ENCODE measurements at places on chromosomes 12 and 14.
A peak's percentile ranks its signal among the peaks of the same experiment; 100 is the strongest.

DNA sequence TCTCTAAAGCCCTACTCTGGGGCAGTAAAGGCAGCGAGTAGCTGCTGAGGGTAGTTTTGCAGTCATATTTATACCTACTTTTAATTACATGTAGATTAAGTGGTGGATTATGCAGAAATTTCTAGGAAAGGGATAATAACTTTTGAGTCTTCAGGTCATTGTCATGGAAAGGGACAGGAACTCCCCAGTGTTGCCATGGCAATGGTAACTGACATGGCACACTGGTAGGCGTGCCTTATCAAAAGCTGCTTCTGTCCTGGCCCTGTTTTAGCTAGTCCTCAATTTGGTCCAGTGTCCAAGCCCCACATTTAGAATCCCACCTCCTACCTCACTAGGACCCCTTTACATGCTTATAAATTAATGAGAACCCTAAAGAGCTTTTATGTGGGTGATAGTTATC, 303.1 kb downstream of the VRK1 start:
- ATAC-seq: no peak

DNA sequence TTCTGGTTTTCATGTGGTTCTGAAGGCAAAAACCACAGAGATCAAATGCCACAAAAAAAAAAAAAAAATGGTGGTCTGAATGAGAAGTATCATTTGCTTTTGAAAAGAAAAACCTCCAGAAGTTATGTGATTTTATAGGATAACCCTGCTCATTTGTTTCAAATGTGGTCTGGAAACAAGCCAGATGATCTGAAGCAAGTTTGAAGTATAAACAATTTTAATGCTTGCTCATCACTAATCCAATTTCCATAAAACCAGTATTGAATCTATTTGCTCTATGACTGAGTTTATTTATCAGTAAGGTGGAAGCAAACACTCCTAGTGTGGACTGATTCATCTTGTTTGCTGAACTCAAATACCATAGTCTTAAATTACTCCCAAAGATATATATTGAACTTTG, 407.3 kb upstream of the FLRT2 start:
- ATAC-seq: no peak

DNA sequence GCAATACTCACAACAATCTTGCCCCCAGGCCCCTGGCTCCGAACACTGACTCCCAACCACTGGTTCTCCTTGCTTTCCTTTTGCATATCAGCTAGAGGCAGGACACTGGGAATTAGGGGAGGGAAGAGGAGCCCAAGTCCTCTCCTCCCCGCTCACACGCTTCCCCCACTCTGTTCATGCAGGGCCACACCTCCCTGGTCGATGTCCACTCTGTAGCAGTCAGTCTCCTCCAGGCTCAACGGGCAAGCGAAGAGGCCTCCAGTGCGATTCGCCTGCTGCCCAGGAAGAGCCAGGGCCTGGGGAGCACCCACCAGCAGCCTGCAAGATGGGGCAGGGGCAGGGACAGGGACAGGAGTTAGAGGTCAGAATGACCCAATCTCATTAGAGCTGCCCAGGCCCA, 4.8 kb downstream of the ITGA7 start:
- no peak for ATAC-seq

DNA sequence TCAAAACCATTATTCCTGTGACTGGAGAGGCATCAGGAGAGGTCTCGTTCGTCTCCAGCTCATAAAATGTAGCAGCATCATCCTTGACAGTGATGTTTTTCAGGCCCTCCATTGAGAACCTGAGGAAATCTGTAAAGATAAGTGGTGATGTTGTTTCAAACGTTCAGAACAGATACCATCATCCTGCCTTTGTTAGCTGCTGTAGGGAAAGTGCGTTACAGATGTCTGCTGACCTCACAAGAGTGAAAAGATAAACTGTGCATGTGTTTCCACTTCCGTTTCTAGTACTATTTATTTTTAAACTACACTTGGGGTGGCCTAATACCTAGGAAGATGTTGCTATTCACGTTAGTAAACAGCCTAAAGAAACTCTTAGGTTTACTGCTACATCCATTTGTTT, 28.4 kb downstream of the BCL2L14 start:
- ATAC-seq: peak; percentile 43

DNA sequence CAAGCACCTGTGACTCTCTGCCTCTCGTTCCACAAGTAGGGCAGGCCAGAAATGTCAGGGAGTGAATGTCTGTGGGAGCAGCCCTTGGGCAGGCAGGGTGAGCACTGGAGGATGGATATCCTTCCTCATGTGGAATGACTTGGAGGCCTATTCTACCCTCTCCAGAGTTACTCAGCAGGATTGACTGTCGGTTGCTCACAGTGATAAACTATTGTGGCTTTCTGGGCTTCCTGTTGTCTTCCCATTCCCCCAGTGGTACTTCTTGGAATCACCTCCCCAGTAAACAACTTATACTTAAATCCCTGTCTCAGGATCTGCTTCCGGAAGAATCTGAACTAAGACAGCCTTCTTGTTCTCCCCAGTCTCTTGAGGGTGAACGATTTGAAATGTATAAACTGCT, 79.6 kb upstream of the MANSC4 start:
- ATAC-seq: no peak

GRCh38 chr12:104930388-104931326, 27.4 kb downstream of the SLC41A2 start:
- no peak for ATAC-seq

DNA sequence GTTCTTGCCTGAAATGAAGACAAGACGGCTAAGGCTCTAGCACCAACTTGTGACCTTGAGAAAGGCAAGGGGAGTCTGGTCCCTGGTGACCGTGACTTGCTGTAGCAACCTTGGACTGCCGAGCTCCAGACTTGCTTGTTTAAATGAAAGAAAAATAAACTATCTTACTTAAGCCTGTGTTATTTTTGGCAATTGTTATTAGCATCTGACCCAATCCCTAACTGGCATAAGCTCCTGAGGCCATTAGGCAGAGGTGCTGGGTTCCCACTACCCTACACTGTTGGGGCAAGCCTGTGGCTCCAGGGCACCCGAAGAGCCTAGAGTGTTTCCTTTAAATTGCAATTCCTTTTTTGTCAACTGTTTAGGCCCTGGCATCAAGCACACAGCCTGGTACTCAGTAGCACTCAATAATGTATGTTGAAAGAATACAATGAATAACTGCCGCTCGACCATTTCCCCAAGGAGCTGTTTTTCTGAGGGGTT, 106.9 kb upstream of the HIF1A start:
- no peak for ATAC-seq

GRCh38 chr12:22541496-22542155, 2.7 kb downstream of the C2CD5 start:
- no peak for ATAC-seq

- no peak for ATAC-seq
Observed at GRCh38 chr14:56821177-56821576, 10.9 kb upstream of the OTX2 start.

DNA sequence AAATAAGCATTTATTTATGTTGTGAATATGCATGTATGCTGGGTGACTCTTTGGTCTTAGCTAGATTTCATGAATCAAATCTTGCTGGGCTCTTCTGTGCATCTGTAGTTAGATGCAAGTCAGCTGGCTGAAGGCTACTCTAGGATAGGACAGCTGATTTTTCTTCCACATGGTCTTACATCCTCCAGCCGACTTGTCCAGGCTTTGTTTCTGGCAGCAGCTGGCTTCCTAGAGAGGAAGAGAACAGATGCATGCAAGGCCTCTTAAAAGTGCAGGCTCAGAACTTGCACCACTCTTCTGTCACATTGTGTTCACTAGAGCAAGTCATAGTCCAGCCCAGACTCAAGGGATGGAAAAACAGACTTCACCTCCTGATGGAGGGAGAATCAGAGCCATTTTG, 435.4 kb upstream of the STXBP6 start:
- no peak for ATAC-seq

DNA sequence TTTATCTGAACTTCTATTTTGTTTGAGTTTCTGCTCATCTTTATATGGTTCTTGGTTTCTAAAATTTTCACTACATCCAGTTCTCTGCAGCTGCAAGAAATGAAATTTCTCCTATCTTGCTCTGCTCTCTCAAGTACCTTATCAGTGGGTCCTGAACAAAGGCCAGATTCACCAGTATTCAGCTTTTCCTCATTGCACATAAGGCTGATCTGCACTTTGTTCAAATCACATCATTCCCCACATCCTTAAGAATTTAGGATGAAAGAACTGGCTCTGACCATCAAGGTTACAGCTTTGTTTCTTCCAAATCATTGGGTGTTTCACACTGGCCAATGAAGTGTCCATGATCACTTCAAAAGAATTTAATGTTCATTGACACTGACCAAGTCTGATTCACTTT, 211.4 kb downstream of the GRIN2B start:
- ATAC-seq: no peak

DNA sequence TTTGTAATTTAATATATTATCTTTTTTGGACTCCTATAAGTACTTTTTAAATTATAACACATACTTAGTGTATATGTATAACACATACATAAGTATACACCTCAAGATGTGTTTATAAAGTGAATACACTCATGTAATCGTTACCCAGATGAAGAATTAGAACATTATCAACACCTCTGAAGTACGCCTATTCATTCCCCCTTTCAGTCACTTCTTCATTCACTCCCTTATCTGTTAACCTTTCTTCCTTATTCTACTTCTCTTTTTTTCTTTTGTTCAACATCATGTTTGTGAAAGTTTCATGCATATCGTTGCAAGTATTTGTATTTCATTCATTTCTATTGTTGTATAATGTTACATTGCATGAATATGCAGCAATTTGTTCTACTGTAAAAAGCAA, 98.5 kb downstream of the ARID2 start:
- no peak for ATAC-seq

- no peak for ATAC-seq
Observed at GRCh38 chr14:66041582-66041981, 444.6 kb upstream of the CCDC196 start.

DNA sequence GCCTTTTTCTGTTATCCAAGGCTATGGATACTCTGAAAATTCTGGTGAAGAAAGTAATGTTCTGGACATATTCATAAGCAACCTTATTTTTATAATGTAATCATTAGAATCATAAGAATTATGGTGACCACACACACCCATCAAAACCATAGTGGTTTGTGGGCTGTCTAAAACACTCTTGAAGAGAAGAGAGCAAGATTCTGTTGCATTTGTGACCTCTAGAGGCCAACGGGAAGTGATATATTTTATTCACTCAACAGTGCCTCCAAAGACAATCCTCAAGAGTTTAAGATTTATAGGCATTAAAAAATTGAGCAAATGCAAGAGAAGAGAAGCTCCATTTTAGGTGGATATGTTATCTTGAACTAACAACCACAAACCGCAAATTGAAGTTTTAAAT, 68.5 kb upstream of the LGR5 start:
- ATAC-seq: peak; percentile 58

GRCh38 chr14:81234278-81234677, 13.5 kb upstream of the GTF2A1 start:
- no peak for ATAC-seq

DNA sequence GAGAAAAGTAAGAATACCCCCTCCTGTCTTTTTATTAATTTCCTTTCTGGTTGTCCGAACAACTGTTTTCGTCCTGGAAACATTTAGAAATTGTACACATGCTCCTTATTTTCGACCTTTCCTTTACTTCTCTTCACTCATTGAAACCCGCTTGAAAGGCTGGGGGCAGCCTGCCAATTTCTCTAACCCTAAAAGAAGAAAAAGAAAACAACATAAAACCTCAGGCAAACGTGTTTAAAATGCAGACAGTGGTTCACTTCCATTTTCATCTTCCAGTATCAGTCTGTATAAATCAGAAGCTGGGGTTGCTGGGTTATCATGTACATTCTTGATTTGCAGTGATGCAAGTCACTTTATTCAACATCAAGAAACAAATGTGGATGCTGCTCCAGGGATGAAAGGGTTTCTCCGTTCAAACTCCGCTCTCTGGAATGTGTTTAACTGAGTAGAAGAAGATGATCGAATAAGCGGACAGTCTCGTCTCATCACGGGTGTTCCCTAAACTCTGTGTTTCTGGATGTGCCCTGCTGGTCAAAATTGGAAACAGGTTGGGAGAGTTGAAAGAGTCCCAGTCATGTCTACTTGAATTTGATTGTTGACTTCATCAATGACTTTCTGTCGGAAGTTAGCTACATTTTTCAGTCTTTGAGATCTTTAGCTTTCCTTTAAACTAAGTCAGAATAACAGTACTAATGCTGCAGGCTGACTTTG, 1042.2 kb downstream of the BCL11B start:
- no peak for ATAC-seq

DNA sequence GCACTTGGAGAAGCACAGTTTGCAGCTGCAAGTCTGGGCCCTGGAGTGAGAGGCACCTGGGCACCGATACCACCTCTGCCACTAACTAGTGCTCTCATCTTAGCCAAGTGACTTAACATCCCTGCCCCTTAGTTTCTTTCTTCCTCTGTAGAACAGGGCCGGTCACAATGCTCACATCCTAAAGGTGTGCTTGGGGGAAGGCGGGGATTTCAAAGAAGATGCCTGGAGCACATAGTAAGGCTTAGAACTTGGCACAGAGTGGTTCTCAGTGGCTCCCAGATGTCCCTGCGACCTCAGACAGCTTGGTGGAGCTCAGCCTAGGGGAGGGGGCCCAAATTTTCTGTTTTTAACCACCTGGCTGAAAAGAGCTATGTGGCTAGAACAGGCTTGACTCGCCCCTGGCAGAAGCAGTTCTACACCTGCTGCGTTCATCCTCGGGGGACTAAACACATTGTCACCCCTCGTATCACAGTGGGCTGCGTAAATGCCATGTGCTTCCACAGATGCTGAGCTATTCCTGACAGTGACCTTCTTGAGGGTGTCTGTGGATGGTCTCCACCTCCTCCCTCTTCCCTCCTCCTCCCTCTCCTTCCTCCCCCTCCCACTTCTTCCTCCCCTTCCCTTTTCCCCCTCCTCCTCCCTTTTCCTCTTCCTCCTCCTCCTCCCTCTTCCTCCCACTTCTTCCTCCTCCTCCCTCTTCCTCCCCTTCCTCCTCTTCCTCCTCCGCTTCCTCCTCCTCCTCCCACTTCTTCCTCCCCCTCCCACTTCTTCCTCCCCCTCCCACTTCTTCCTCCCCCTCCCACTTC, 112.1 kb downstream of the PHETA1 start:
- ATAC-seq: peak; percentile 21

DNA sequence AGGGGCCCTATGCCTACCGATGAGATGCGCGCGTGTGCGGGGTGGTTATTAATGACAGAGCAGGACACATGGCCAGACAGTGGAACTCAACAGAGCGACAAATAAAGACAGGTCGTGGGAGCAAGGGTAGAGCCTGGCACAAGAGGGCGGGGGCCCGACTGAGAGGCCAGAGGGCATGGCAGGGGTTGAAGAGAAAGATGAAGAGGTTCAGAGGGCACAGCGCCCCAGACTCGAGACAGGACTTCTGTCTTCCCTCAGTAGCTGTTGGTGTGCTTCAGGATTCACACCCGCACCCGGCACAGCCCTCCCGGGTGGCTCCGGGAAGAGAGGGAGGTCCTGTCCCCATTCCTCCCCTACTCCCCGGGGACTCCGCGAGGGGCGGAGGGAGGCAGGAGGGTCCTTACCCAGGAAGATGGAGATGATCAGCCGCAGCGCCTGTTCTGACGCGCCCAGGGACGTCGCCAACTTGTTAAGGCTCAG, 366 bp downstream of the LPCAT3 start:
- peak; percentile 57 for ATAC-seq

- ATAC-seq: no peak
Observed at GRCh38 chr12:1758887-1759286, 61.5 kb upstream of the LRTM2 start.

Measured in SK-N-SH treated with all-trans-retinoic acid at 6 μM for 48 hours (cell line).